ENCODE measurements at places on chromosomes 12 and 14.

- peak; percentile 87 for ATAC-seq
These were observed 14.4 kb upstream of the MLXIP start for GRCh38 chr12:122064025-122064777.

DNA sequence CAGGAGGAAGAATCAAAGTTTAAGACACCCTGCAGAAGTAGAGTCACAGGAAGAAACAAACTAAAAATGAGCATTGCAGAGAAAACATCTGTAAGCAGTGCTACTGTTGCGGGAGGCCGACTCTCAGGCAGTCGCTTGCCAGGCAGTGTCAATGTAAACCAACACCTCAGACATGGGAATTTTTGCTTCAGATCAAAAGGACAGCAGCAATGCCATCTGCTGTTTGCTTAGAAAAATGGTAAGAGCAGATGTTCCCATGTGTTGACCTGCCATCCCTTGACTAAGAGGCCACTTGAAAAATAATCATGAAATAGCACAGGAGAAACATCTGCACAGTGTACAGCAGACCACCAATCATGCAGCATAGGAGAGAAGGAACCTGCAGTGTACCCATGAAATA lies 196.6 kb downstream of the SLC25A21 start:
- no peak for ATAC-seq

DNA sequence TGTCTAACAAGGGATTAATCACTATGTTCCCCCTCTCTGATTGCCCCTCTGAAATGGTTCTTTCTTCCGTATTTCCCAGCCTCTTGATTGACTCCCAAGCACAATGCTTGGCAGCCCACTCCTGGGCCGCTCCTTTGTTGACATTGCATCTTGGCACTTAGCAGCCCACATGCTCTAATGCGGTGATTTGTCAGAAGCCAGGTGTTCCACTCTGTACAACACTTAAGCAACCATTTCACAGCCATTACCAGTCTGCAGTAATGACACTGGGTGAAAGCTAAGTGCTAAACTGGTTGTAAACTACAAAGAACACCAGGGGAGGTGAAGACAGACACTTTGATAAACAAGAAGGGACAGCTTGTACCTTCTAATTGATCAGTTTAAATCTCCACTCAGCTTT lies 353.5 kb downstream of the TMEM132D start:
- ATAC-seq = no peak

DNA sequence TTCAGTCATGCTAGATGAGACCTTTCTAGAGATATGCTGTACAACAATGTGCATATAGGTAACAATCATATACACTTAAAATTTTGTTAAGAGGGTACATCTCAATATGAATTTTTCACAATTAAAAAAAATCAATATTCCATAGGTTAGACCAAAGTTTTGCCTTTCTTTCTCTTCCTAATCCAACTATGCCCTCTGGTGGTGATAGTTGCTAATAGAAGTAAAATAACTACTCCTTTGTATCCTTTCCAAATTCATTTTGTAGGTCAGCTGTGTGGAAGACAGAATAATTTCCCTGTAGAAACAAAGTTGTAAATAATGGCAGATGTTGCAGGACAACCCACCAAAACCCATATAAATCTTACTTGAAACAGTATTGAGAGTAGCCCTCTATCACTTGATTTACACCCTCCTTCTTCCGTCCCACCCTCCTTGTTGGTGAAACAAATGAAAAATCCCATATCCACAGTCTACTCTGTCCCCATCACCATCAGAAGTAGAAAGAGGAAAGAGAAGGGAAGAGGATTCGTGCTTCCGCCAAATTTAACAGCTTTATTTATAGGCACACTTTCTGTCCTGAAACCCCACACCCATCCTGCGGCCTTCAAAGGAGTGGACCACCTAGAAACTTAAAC lies 34.2 kb upstream of the KICS2 start:
- ATAC-seq = no peak

GRCh38 chr12:26749781-26750180 lies 83.2 kb downstream of the ITPR2 start:
- no peak for ATAC-seq

GRCh38 chr12:13780453-13780852 lies 200.9 kb downstream of the GRIN2B start:
- ATAC-seq = no peak

Measured in gastroesophageal sphincter (tissue), 4 donors.